ENCODE measurements at places on chromosomes 2 and 18.

GRCh38 chr18:26460449-26461091 is 87.8 kb downstream of the KCTD1 start:
- no peak for DNase-seq

DNA sequence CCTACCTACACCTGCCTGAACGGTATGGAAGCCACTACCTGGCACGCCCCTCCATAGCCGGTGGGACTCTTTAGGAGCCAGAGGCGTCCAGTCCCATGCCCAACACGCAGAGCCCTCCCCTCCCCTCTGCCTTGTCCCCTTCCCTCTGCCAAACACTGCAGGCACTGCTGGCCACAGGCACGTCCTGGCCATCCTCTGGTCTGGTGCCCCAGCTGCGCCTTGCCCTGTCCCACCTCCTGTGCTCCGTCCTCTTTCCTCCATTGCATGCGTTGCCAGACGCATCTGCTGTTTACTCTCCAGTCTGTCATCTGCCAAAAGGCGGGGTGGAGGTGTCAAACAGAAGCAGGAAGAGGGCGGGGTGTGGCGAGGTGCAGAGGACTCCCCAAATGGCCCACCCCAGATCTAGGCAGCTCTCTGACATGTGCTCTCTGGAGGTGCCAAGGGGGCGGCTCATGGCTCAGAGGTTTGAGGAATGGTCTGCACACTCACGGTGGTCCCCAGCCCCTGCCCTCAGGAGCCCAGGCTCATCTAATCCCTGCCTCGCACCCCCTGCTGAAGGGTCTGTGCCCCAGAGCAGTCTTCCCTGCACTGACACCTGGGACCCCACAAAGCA is 45.1 kb downstream of the HS6ST1 start:
- DNase-seq, result no peak

- DNase-seq, result no peak
These were observed 8.6 kb downstream of the M1AP start for GRCh38 chr2:74639550-74639949.

- no peak for DNase-seq
These were observed 49.2 kb downstream of the TMEFF2 start for GRCh38 chr2:192145496-192145895.

- no peak for DNase-seq
These were observed 17.8 kb downstream of the UBR3 start for GRCh38 chr2:169845016-169845415.

GRCh38 chr2:193332941-193333340 is 1138.2 kb upstream of the TMEFF2 start:
- no peak for DNase-seq

DNA sequence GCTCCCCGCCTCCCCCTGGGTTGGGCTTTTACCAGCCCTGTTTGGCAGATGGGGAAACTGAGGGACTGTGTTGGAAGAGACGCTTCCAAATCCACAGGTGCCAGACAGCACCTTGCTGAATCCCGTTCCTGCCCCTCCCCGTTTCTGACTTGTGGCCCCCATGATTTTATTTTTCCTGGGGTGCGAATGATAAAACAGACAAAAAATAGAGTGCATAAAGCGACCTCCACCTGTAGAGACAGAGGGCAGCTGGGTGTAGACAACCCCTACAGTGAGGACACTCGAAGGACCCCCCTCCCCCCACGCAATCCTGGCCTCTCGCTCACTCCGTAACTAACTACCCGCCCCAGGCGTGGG is 2.2 kb upstream of the CTDSP1 start:
- DNase-seq, result no peak

DNA sequence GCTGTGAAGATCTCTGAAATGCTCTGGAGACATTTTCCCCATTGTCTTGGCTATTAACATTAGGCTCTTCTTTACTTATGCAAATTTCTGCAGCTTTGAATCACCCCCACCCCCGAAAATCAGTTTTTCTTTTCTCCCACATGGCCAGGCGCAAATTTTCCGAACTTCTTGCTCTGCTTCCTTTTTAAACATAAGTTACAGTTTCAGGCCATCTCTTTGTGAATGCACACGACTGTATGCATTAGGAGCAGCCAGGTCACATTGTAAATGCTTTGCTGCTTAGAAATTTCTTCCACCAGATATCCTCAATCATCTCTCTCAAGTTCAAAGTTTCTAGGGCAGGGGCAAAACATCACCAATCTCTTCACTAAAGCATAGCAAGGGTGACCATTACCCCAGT is 106.8 kb downstream of the PARD3B start:
- DNase-seq, result no peak

DNA sequence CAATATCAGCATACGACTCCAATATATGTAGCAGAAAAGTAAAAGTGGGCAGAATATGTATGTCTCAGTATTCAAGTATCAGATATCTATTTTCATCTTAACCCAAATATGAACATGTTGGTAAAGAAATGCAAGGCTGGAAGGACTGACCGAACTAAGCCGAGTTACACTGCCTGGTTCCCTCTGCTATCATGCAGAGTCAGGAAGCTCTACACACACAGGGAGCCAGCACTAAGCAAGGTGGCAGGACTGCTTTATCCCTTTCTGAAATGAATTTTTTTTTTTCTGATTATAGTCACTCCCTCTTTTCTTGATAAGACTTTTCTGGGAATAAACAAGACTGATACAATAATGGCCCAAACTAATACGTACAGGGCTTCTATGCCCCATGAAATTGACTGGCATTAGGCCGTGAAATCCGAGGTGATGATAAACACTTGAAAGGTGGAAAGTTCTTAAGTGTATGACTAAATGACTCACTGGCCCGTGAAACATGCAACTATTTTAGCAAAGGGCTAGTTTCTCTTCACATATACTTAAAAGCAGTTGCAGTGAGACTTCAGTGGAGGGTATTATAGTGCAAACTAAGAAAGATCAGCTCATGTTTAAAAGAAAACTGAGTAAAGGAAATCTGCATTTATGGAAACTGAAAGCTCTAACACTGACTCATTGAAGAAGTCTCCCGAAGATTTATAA is 14.9 kb downstream of the DPP4 start:
- DNase-seq, result no peak

DNA sequence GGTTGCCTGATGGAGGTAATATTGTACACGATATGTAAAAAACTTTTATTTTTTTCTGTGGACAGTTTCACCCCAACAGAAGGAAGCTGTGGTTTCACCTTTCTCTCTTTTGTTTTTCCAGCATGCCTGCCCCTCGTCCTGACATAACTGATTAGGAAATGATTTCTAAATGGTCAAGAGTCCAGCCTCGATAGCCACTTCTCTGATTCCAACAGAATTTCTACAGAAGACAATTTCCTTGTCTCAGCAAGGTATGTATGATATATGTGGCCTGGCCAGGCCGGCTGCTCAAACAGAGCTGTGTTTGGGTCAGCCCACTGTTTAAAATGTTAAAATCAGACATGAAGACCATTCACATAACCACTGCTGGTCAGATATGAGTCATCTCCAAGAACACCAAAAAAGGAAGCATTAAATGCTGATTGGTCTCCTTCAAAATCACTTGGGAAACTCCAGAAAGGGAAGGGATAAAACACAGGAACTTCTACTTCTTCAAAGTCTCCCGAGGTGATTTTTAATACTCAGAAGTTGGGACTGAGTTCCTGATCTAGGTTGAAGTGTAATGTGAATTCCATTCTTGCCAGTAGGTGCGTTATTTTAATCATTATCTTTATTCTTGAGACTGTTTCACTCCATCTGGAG is 22.3 kb downstream of the ATP8B1 start:
- DNase-seq, result no peak

DNA sequence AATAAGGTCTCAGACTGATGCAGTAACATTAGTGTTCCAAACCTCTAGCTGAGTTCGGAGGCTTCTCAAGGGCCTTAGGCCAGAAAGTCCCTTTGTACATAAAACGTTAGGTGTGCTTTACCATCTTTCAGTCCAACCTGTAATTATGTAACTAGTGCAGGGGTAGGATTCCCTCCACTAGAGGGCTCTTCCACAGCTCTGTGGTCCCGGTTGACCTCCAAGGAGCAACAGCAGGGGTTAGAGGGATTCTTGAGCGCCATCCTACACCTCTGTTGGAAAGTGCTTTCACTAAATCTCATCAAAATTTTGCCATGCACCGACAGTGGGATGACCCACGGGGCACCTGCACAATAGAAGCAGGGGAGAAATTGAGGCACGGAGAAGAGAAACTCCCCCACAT is 155.8 kb upstream of the LRP1B start:
- no peak for DNase-seq

DNA sequence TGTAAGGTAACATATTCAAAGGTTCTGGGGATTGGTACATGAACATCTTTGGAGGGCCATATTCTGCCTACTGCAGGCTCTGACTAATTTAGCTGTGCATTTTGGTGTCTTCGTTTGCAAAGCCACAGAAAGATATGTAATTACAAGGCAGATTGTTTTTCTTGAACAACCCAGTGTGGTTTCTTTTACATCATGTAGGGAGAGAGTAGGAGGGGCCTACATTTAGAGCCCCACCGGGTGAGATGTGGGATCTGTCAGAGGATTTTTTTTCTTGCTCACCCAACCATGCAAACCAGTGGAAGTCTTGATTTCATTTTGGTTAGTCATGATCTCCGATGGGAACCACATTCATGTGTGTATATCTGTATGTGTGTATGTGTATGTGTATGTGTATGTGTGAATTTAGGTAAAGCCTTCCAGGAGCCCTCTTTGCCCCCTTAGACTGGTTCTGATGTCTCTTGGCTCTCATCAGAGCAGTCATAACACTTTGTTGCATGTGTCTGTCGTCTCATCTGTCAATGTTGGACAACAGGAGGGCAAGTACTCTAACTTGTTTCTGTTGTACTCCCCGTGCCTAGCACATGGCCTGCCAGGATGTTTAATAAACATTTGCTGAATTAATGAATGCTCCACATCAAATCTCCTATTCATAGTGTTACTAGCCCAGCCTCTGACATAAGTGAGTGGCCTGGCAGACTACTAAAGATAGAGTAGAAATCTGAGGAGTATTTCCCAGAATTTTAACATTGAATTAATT is 239.9 kb downstream of the MTX2 start:
- peak; percentile 5 for DNase-seq

GRCh38 chr2:242053921-242054320 is 184.4 kb downstream of the RTP5 start:
- DNase-seq, result no peak

- no peak for DNase-seq
These were observed 251.2 kb downstream of the ACKR3 start for GRCh38 chr2:236820763-236821344.

DNA sequence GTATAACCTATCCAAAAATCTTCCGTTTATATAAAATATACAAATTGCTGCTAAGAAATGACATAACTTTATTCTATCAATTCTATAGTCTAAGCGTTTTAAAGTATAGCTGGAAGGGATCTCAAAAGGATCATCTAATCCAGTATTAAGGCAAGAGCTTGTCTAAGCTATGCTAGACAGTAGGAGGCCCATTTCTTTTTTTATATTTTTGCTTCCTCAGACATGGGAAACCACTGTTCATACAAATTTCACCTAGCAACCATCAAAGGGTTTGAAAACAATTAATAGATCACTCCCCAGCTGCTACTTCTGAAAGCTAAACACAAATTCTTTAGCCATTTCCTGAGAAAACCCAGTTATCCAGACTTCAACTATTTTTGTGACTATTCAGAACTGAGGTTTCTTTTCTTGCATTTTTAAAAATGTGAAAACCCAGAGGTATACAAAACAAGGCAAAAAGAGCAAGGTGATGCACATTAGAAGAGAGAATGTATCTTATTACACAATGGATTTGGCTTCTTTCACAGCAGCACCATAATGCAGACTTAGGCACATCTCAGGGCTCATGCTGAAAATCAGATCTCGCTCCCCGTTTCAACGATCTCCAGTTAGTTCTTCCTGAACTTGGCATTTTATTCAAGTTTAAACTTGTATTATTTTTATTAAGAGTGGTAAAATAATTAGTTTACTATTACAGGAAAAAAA is 274.4 kb downstream of the LRP1B start:
- no peak for DNase-seq

- DNase-seq, result no peak
These were observed 37.8 kb upstream of the ASAP2 start for GRCh38 chr2:9168821-9169221.

- DNase-seq, result no peak
These were observed 616.9 kb upstream of the SLC8A1 start for GRCh38 chr2:41068740-41069139.

GRCh38 chr18:23359421-23359820 is 93.7 kb upstream of the RIOK3 start:
- DNase-seq, result no peak

GRCh38 chr2:190582736-190583506 is 48.4 kb upstream of the NEMP2 start:
- no peak for DNase-seq

DNA sequence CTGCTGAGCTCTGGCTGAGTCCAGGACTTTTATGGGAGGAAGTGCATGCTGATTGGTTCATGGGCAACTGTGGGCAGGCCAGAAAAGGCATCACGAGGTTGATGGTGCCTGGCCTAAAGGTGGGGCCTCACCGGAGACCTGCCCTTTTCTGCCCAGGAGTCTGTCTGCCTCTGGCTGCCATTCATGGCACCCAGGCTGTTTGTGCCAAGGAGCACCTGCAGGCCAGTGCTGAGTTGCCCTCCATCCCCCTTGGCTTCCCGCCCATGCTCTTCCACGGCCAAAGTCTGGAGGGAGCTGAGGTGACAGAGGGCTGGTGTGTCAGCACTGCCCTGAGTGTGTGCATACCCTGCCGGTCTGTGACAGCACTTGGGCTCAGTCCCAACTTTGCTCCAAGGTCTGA is 123.2 kb downstream of the PTH2R start:
- no peak for DNase-seq

DNA sequence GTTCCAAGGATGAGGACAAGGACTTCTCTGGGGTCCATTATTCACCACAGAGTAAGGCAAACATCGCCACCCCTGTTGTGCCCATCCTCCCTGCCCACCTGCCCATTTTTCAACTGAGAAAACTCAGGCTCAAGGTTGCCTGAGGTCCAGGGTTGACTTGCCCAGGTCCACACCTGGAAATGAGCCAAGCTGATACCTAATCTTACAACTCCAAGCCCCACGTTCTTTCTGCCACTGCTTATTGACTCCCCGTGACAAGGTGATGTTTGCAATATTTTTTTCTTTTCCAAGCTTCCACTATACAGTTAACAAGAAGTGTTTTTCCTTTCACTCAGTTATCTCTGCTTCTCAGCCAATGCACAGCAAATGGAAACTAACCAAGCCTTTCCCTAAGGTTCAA is 39.0 kb downstream of the RNF152 start:
- DNase-seq, result no peak

GRCh38 chr2:181828122-181828705 is 63.3 kb upstream of the ITPRID2 start:
- DNase-seq, result no peak

GRCh38 chr2:9809448-9810088 is 33.7 kb upstream of the TAF1B start:
- DNase-seq, result no peak

DNA sequence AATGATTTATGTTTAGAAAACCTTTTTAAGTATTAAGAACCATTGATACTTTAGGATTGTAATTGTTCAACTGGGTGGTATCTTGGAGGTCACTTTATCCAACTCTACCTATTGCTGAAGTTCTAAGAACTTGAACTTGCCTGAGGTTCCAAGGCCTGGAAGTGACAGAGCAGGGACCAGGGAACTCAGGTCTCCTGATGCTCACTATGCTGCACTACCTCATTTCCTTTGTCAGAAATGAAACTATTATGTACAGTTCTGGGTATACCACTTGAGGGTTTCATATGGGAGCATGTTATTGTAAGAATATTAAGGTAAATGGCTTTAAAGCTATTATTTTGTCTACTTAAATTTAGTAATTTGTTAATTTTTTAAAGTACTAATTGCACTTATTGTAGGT is 3.0 kb downstream of the MBD5 start:
- DNase-seq, result no peak
